ENCODE measurements at places on chromosomes 1 and 21.
A peak's percentile ranks its signal among the peaks of the same experiment; 100 is the strongest.

DNA sequence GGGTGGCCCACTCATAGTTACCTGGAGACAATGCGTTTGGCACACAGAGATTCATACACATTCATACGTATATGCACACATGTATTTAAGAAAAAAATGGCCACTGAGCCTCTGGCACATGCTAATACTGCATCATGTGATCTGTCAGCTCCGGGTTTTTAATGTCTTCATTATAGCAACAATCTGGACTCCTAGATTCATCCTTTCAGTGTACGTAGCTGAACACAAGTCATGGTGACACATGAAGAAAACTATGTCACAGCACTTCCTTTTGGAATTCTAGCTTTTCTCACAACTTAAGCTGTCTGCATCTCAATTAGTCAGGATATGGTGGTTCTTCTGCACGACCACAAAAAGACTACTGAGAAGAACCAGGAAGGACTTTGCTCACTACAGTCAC lies 24.7 kb downstream of the HSF2BP start:
- DNase-seq, result no peak

DNA sequence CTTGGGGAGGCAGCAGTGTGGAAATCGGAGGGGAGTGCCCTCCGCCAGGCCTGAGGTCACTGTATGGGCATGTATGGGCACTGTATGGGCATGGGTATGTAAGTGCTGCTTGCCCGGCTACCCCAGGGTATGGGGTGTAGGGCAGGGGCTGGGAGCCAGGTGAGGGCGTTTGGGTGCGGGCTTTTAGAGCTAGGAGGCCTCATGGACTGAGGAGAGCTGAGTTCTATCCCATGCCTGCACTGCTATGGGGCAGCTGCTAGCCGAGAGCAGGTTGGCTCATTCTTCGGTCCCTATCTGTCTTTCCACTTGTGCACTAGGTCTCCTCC lies 5.3 kb downstream of the PKLR start:
- no peak for DNase-seq

- DNase-seq, result no peak
Measured at GRCh38 chr1:46289976-46290375, 13.4 kb downstream of the LRRC41 start.

- DNase-seq, result peak; percentile 56
Measured at GRCh38 chr1:246907472-246907871, 24.3 kb downstream of the AHCTF1 start.

DNA sequence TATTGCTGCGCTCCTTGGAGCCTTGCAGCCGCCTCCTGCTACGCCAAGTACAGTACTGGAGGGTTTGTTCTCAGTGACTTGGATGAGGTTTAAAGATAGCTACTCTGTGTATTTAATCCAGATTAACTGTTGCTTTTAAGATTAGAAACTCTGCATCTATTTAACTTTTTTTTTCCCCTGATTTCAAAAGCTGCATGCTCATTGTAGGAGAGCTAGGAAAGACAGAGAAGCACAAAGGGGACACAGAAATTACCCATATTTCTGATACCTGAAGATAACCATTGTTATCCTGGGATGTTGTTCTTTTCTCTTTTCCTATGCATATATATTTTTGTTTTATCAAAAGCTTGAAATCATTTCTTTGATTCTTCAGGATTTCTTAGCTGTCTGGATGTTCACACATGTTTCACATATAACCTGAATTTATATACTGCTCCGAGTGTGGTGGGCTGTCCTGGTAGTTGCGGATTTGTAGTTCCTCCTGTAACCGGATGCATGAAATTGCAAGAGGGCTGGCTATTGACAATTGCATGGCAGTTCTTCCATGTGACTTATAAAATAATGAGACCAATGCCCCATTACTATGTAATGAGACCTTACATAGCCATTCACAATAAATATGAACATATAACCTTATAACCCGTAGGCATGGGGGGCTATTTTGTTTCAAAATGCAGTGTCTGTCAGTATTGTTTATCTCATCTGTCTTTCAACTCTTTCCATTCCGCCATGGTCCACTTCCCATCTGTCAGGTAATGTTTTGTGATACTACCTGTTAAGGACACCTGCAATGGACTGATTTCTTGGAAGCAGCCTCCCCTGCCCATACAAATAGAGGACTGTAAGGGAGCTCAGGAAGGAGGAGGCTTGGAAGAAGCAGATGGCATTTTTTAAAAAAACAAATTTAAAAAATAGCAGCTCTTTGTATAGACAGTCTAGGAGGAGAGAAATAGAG lies 1.4 kb downstream of the RAVER2 start:
- DNase-seq, result no peak

GRCh38 chr21:27362249-27362648 lies 395.4 kb upstream of the ADAMTS5 start:
- no peak for DNase-seq

DNA sequence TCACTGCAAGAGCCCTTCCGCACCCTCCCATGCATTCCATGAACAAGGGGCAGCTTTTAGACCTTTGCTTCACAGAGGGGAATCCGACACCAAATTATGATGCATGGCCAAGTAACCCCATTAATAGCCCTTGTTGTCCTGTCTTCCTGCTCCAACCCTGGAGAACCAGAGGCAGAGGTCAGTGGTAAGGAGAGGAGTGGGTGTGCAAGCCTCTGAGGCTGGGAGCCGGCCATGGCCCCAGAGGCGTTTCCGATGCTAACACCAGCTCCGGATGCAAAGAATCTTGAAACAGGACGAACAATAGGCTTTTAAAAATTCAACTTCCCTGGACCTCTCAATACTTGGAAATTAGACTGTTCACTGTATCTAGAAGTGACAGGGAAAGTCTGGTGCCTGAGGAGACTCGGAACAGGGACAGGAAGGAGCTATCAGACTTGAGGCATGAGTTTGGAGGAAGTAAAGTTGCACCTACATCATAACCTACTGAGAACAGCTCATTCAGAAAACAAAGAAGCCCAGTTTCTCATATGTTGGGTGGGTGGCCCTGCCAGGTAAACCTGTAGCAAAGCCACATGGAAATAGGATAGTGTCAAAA lies 101.2 kb upstream of the ERG start:
- no peak for DNase-seq

- DNase-seq, result no peak
Measured at GRCh38 chr1:157105298-157105987, 5.8 kb upstream of the ETV3L start.

Measured in T-helper 2 cell (primary cell).